ENCODE measurements at places on chromosomes 12 and 14.
A peak's percentile ranks its signal among the peaks of the same experiment; 100 is the strongest.

GRCh38 chr14:69537900-69538299 lies 36.8 kb downstream of the CCDC177 start:
- DNase-seq: peak; percentile 25

- DNase-seq: no peak
Measured at GRCh38 chr12:28568704-28569103, 378.4 kb downstream of the CCDC91 start.

DNA sequence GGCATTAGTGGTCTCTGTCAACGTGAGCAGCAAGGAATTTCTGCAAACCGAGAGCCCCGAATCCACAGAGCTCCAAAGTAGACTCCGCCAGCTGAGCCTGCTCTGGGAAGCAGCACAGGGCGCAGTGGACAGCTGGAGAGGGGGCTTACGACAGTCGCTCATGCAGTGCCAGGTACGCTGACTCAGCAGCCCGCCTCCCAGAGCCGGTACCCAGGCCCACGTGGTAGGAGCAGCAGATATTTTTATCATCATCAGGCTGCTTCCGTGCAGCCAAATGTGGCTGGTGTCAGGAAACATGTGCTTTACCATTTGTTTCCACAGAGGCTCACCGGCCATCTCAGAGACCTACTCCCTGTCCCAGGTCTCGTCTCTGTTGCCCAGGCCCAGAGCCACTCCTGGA lies 73.7 kb downstream of the ESR2 start:
- no peak for DNase-seq

GRCh38 chr12:57027805-57028153 lies 11.4 kb upstream of the TAC3 start:
- no peak for DNase-seq

DNA sequence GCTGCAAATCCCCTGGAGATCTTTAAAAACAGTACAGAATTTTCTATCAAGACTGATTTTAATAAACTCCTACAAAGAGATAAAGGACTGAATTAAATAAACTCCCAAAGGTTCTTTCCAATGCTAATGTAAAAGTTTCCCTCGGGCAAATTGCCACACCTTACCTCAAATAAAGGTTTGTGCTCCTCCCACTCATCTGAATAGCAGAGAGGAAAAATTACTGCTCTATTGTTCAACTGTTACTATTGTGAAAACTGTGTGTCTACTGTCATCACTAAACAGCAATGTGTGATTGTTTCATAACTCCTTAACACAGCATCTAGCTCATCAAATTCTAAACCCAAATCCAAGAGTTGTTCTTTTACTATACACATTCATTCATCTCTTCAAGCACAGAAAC lies 3.2 kb downstream of the SPTLC2 start:
- DNase-seq: peak; percentile 64

- DNase-seq: no peak
Measured at GRCh38 chr12:131057722-131058515, 104.2 kb downstream of the ADGRD1 start.

DNA sequence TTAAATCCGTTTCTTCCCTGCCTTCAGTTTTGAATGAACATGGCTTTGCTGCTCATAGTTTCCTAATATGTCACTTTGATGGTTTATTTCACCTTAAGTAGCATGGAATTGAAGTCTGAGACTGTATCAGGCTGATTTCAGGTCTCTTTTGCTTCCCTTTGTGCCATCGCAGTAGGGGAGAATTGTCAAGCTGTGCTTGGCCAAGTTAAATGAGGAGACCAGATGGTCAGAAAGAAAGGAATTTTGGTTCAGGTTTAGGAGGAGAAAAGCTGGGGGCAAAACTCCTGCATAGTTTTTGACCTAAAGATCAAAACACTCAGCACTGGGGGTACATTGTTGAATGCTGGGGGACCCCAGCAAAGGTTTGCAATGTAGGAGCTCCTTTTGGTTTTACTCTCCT lies 398.4 kb downstream of the NUAK1 start:
- DNase-seq: no peak

GRCh38 chr14:67916430-67916829 lies 96.9 kb downstream of the RAD51B start:
- DNase-seq: no peak

DNA sequence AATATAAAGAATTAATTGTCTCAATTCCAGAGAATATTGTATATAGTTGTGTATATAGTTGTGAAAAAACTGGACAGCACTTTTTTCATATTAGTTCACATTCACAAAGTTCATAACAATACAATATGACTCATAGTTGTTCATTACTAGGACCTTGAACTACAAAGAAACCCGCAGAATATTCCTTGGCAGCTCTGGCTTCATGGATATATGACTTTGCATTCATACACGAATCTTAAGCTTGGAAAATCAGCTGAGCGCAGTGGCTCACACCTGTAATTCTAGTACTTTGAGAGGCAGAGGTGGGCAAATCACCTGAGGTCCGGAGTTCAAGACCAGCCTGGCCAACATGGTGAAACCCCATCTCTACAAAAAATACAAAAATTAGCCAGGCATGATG lies 38.1 kb upstream of the PCED1B start:
- DNase-seq: no peak

DNA sequence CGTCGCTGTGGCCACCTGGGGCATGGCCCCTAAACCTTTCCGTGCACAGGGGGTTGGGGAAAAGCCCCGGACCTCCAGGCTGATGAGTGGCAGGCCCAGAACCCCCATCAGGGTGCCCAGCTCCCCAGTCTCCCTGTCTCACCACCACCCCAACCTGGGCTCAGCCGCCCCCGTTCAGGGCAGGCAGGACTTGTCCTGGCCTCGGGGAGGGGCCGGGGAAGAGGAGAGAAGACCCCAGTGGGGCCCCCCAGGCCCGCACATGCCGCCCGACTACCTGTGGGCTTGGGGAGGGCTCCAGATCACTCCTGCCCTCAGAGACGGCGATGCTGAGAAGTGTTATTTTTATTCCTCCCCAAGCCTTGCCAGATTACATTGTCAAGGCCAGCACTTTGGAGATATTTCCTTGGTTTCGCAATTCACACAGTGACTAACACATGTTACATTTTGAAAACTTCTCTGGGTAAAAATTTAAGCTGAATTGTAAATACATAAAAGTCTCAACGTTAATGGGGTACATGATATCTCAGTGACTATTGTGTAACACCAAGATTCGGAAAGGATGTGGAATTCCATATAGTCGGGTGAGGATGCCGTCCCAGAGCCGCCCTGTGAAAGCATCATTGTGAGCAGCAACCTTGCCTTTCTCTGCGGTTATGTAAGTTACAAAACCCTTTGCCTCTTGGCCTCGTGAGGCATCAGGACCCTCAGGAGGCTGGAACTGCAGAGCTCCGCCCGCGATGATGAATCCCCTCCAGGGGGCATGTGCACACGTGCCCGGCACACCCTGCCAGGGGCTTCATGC lies 85.6 kb upstream of the DIO3 start:
- peak; percentile 18 for DNase-seq

- DNase-seq: no peak
Measured at GRCh38 chr12:32995623-32996022, 99.0 kb upstream of the PKP2 start.

GRCh38 chr12:3542911-3543310 lies 51.9 kb downstream of the PRMT8 start:
- no peak for DNase-seq

- DNase-seq: no peak
Measured at GRCh38 chr14:99964979-99965378, 100.2 kb upstream of the EVL start.

GRCh38 chr12:67754933-67755697 lies 106.6 kb downstream of the DYRK2 start:
- DNase-seq: peak; percentile 49

GRCh38 chr12:10456856-10457255 lies 3.7 kb upstream of the KLRC1 start:
- no peak for DNase-seq

DNA sequence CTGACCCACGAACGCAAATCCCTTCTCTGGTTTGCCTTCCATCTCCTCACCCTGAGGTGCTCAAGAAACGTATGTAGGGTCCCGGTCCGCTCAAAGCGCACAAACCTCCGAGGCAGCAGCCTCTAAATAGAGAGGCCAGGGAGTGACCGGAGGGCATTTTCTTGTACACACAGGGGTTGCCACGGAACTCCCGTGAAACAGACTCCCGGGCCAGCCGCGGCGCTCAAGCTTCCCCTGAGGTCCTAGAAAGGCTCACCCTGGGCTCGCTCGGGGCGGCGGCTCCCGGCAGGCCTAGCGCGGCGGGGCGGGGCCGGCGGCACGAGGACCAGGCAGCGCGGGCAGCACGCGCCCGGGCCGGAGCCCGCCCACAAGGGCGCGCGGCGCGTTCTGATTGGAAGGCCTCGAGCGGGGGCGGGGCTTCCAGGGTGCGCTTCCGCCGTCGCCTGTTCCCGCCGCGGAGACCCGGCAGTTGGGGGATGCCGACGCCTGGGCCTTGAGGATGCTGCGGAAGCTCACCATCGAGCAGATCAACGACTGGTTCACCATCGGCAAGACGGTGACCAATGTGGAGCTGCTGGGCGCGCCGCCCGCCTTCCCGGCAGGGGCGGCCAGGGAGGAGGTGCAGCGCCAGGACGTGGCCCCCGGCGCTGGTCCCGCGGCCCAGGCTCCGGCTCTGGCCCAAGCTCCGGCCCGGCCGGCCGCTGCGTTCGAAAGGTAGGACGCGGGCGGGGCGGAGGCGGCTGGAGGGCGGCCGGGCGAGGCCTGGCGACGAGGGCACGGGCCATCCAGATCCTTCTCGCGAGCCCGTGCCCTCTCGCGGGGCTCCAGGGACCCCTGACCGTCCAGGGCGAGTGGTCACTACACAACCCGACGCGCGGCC lies at the start of gene TDRD9:
TDRD9 (plus strand) TSS at position 446 of the 880 bp plus-strand sequence; CDS start at position 500, 54 bp downstream.
- DNase-seq: no peak

- no peak for DNase-seq
Measured at GRCh38 chr12:108346727-108347710, 7.9 kb upstream of the CMKLR1 start.

DNA sequence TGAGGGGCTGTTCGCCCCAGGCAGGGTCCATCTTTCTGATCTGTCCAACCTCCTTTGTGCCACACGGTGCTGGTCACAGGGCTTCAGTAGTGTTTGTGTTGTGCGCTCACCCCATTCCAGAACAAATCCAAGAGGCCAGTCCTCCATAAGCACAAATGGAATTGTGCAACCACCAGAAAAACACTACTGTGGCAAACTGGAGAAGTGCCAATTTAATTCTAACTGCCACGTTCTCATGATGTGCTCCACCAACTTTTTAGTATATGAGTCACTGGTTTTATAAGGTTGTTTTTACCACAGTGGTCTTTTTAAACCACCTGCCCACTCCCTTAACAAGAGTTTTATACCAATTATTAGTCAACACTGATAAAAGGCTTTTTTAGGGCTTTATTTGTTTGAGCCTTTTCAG lies 380.2 kb downstream of the NAV3 start:
- no peak for DNase-seq

- peak; percentile 47 for DNase-seq
Measured at GRCh38 chr14:104872469-104873341, 7.6 kb downstream of the CEP170B start.

DNA sequence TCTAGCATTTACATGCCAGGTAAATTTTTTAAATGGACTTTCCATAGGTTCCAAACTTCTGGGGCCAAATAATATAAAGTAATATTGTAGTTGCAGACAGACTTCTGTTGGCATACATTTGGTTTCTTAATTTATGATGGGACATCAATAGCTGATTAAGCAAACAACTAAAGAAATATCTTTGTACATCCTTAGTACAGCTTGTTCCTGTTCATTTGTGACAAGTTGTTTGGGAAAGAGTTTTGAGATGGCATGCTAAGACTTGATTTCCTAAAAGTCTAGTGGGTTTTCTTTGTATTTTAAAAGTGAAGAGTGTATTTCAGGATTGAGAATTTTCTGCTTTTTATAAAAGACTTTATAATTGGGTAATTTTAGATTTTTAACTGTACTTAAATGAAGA lies 41.0 kb downstream of the CCDC91 start:
- DNase-seq: no peak

- no peak for DNase-seq
Measured at GRCh38 chr14:54709444-54709843, 142.5 kb downstream of the SAMD4A start.

DNA sequence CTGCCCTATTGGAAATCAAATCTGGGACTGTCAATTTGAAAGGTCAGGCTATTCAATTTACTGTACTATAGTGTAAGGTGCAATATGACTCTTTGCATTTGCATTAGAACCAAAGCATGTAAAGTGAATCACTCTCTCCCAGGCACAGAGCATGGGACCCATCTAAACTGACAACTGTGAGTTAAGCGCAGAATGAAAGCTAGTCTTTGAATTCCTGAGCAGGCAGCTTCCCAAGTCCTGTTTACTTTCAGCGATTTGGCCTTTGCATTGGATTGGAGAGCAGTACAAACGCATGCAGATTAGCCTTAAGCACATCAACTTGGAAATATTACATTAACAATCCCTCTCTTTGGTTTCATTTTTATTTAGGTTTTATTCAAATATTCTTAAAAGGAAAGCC lies 74.6 kb downstream of the RERG start:
- DNase-seq: no peak

- DNase-seq: no peak
Measured at GRCh38 chr14:50832935-50833630, 2.1 kb upstream of the NIN start.

DNA sequence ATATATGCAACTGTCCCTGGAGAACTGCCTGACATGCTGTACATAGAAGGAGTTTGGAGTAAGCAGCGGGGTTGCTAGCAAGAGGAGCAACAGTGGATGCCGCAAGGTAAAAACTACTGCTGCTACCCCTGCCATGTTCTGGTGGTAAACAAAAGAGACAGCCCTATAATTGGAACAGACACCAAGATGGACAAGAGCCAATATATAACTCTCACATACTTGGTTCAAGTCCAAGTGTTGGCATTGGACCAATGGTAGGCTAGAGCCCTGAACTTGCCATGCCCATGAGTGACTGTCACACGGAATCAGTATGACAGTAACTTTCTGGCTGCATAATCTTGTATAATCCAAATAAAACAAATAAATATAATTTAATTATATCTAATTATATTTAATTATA lies 13.7 kb downstream of the ATXN7L3B start:
- DNase-seq: no peak

DNA sequence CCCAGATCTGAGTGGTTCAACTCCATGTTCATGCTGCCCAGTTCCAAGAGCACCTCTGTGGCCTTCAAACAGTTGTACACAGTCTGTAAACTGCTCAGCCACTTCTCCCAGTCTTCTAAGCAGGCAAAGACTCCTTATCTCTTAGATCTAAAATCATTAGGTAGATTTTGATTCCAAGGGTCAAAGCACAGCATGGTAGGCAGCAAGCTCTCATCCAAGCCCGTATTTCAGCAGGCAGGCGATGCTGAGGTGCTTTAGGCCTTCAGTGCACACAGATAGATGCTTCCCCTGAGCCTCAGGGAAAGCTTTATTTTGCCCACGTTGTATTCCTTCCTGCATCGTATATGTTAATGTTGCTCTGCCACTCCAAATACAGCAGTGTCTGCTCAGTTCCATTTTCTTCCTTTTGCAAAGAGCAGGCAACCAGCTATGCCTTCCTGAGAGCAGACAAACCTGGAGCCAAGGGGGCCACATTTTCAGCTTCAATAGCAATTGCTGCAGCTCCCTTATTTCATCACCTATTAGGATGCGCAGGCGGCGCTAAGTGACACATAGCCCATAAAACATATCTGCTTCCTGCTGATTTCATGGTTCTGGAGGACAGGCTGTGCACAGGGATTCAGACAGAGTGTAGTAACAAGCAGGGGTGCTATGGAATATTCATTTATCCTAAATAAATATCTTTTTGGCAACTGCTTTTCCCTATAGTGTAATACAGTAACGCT lies 67.5 kb downstream of the ETV6 start:
- DNase-seq: peak; percentile 82

GRCh38 chr14:31206536-31207286 lies 882 bp downstream of the HECTD1 start:
- DNase-seq: peak; percentile 38

GRCh38 chr12:89370421-89370831 lies 18.1 kb upstream of the DUSP6 start:
- peak; percentile 33 for DNase-seq

- no peak for DNase-seq
Measured at GRCh38 chr12:121766290-121767039, 27.0 kb downstream of the RHOF start.

All from inflammatory macrophage treated with lipopolysaccharide for 4 hours (primary cell).